ENCODE measurements at places on chromosomes 1 and 21. TPM values are rescaled to one million over a fixed set of nuclear protein-coding genes. Genes with fewer than 3 reads are reported as not detected.

MTARC1 gene
- not detected for total RNA-seq

DNA sequence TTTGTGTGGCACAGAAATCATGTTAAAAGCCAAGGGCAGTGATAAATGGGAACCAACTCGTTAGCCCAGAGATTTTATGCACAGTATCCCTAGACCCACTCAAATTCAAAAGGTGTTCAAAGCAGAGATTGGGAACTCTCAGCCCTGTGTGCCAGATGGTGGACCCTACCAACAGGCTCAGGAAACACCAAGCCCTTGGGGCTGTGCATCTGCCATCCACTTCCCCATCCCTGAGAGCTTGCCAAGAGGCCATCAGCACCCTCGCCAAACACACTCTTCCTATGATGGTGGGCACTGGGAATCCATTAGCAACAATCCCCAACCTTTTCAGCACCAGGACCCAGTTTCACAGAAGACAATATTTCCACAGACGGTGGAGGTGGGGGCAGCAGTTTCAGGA is 194.2 kb upstream of the NFIA start:
- DNase-seq, result no peak

- no peak for DNase-seq
Observed at GRCh38 chr1:73401666-73402065, 796.3 kb downstream of the LRRIQ3 start.

DNA sequence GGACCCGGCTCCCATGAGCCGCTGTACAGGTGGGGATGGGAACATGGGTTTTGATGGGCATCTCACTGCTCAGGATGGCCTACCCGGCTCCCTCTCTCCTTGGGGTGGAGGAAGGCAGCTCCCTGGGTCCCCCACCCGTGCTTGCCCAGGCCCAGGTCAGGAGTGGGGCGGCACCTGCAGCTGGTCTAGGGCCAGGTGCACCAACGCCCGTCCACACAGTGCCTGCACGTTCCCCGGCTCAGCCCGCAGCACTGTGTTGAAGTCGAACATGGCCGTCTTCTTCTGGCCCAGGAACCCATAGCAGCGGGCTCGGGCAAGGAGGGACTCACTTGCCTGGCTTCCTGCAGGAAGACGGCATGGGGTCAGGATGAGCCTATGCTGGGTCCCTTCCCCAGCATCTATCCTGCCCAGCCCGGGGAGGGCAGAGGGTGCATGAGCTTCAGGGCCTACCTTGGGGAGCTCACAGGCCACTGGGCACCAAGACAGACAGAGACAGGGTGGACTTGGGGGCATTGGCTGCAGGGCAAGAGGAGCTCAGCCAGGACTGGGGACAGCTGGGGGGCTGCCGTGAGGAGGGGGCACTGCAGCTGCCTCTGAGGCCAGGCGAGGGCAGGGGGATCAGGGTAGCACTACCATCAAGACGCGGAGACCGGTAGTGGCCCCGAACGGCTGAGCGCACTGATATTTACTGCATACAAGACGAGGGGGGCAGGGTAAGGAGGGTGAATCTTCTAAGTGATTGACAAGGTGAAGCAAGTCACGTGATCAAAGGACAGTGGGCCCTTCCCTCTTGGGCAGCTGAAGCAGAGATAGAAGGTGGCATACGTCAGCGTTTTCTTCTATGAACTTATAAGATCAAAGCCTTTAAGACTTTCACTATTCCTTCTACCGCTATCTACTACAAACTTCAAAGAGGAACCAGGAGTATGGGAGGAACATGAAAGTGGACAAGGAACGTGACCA is 17.8 kb downstream of the TTC34 start:
- no peak for DNase-seq

TMEM269 gene
- 1.1 TPM for total RNA-seq

DNA sequence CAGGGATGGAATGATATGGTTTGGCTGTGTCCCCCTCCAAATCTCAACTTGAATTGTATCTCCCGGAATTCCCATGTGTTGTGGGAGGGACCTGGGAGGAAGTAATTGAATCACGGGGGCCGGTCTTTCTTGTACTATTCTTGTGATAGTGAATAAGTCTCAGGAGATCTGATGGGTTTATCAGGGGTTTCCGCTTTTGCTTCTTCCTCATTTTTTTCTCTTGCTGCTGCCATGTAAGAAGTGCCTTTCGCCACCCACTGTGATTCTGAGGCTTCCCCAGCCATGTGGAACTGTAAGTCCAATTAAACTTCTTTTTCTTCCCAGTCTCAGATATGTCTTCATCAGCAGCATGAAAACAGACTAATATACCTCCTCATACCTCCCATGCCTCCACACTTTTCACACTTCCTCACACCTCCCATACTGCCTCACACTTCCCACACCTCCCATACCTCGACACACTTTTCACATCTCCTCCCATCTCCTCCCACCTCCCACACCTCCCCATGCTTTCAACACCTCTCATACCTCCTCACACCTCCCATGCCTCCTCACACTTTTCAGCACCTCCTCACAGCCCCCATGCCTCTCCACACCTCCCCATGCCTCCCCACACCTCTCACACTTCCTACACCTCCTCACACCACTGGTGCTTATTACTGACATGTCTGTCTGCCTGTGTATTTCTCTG is 21.3 kb downstream of the GPR137B start:
- no peak for DNase-seq

- peak; percentile 57 for DNase-seq
Observed at GRCh38 chr1:206551986-206552326, 44.6 kb downstream of the RASSF5 start.

- DNase-seq, result no peak
Observed at GRCh38 chr1:205088341-205088740, 4.1 kb upstream of the TMEM81 start.

DNA sequence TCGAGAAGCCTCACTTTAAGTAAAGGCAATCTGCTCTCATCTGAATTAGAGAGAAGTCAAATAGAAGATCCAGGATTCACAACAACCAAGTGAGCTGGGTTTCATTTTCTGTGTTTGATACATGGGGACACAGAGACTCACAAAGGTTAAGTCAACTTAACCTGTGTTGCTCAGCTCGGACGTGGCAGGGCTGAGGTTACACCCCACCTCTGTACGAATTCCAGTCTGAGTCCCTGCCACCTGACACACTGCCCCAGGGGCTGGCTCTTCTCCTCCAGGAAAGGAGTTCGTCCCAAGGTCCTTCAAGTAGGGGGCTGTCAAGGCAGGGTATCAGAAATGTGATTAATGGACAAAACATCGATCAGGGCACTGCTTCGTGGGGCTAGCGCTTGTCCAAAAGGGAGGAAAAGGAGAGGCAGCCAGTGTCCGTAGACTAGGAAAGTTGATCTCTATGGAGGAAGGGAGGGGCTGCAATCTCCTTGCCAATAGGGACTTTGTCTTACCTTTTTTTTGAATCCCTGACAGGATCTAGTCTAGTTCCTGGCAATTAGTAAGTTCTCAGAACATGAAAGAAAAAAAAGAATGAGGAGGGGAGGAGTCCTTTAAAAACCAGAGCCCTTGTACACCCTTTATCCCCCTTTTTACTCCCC is 116.4 kb downstream of the CNIH3 start:
- no peak for DNase-seq

- DNase-seq, result no peak
Observed at GRCh38 chr21:45385549-45386050, 19.4 kb upstream of the COL18A1 start.

DNA sequence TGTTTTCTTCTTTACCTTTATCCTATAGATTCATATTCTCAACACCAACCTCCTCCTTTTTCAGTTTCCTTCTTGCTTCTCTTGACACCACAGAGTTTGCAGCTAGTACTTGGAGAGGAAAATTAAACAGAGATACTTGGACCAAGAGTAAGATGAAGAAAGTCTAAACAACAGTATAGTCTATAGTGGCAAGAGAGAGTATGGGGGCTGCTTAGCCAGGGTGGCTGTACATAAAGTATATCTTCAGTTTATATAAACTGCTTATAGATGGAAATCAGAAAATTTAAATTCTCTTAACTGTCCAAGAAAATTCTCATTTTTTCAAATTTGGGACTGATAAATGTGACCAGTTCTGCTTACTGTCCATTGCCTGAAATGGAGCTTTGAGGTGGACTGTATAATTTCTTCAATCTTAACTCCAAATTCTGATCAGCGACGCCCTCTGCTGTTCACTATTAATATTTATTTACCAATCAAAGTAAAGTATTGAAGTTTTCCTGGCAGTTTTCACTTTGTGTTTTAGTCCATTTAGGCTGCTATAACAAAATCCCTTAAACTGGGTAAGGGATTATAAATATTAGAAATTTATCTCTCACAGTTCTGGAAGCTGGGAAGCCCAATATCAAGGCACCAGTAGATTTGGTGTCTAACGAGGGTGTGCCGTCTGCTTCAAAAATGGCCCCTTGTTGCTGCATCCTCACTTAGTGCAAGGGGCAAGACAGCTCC is 14.8 kb upstream of the METTL18 start:
- DNase-seq, result peak; percentile 58

DNA sequence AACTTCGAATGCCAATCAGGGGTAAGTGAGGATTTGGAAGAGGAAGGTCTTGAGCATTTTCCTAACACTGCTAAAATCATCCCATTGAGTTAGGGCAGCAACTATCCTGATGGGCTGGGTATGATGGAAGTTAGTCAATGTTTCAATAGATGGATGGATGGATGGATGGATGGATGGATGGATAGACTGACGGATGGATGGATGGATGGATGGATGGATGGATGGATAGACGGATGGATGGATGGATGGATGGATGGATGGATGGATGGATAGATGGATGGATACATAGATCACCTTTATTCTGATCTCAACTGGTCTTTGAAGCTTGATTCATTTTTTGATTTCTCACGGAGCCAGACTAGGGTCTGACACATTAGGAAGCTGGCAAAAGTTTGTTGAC is 2.3 kb upstream of the CLDN14 start:
- no peak for DNase-seq

DNA sequence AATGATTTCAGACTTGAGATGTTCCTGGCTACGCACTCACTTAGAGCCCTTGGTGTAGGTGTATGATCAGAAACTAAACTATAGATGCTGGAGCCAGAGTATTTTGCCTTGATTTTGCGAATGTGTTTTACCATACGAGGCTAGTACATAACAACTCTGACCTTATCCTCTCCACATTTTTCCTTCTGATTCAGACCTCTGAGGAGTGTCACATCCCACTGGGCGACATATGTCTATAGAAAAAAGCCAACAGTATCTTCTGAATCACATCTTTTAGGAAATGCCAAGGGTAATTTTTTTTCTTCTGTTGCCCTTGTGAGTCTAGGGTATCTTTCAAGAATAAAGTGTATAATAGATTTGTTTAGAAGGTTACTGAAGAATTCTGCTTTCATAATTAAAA is 49.6 kb downstream of the AK4 start:
- no peak for DNase-seq

DNA sequence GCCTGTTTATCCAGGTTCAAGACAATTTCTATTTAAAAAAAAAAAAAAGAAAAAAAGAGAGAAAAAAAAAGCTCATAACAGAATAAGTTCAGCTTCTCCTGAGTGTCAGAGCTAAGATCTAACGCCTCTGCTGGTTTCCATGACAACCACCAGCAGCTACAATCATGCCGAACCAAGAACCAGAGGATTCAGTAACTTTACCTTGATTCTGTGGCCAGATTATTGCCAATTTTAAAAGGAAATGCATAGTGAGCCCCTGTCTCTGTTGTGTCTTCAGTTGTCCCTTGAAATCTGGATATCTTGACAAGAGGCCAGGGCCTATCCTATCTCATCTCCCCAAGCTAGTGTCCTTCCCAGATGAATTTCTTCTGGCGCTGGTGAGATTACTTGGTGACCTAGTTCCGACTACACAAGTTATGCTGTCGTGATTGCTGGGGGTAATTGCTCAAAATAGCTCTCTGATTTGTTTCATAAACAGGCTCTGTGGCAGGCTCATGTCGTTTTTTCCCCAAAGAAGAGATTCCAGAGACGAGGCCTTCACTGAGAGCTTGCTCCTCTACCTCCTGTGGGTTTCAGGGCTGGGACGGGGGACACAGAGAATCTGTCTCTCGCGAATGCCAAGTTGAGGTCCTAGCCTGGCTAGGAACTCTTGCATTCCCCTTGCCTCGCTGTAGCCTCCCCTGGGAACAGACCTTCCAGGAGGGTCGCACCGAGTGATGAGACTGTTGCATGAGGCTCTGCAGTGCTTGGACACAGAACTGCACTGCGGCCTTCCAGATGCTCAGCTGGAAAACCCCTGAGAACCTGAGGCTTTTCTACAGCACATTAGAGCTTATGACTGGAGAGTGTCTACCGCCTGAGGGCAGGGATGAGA is 32.4 kb upstream of the SCCPDH start:
- DNase-seq, result no peak

DNA sequence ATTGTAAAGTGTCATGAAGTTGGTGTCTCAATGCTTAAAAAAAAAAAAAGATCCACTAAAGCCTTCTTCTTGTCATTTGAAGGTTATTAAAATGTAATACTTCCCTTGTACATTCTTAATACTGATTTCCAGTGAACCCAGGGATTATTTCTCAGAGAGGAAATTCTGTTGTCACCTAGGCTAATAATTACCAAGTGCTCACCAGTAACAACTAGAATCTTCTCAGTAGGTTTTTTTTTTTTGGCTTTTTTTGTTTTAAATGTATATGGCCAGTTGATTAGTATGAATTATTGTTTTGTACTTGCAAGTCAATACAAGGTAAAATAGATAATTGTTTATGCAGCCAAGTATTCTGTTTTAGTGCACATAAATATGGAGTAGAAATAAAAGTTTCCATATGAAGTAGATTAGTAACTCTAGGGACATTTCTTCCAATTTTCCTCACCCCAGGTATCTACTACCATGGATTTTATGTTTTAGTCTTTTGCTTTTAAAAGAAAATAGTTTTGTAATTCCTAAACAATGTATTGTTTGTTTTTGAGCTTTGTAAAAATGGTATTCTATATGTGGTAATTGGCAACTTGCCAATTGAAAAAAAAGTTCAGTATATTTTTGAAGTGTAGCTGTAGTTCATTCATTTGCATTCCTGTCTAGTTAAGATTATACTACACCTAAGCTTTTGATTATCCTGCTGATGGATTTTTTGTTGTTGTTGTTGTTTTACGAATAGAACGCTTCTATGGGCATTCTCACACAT is 21.9 kb downstream of the LAMC1 start:
- no peak for DNase-seq

DNA sequence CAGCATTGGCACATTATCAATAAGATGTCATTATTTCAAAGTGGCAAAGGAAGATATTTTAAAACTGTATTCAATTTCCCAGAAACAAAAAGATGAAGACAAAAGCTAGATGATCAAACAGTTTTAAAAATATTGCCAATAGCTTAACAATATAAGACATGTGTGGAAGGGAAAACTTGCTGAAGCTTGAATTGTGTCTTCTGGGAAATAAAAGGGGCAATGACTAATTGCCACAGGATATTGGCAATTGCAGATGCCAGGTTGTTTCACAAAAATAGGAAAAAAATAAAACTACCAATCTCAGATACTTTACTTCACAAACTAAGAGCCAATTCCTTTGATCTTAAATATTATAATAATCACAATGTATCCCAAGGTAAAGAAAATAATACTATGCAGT is 679.8 kb upstream of the ADAMTS5 start:
- DNase-seq, result no peak

TFF2 gene
- not detected for total RNA-seq

- no peak for DNase-seq
Observed at GRCh38 chr1:85462931-85463649, 1.9 kb downstream of the DDAH1 start.

GRCh38 chr1:99328171-99328570 is 63.9 kb downstream of the PLPPR4 start:
- no peak for DNase-seq

HPDL gene
- total RNA-seq, result not detected

Measured in CD4-positive, CD25-positive, alpha-beta regulatory T cell (primary cell).